ENCODE measurements at places on chromosomes 3 and 15.

GRCh38 chr3:167568634-167569033, 85.1 kb downstream of the WDR49 start:
- DNase-seq, result no peak

- peak; percentile 45 for DNase-seq
Observed at GRCh38 chr3:17640466-17640865, 102.0 kb downstream of the TBC1D5 start.

- DNase-seq, result no peak
Observed at GRCh38 chr3:108285176-108285575, 11.2 kb upstream of the HHLA2 start.

GRCh38 chr3:37150621-37151020, 23.8 kb downstream of the LRRFIP2 start:
- no peak for DNase-seq

- DNase-seq, result no peak
Observed at GRCh38 chr3:73820431-73820830, 195.7 kb upstream of the PDZRN3 start.

- no peak for DNase-seq
Observed at GRCh38 chr15:95698230-95698629, 632.3 kb upstream of the NR2F2 start.

DNA sequence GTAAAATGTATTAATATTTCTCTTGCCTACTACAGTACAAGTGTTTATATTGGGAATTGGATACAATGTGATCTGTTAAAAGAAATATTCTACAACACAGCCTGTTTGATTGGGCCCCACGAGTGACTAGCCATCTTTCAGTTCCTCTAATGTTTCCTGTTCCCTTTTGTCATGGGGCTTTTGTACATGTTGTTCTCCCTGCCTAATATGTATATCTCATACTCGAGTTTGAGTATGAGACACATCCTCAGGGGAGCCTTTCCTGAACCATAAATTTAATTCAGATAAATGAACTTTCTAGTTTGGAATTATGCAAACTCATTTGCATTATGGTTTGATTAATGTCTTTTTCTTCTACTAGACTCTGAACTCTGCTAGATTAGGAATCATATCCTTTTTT, 65.5 kb downstream of the MEF2A start:
- DNase-seq, result no peak

- no peak for DNase-seq
Observed at GRCh38 chr15:61841466-61841865, 218.8 kb downstream of the VPS13C start.

- DNase-seq, result no peak
Observed at GRCh38 chr15:57646087-57646486, 54.4 kb downstream of the MYZAP start.

DNA sequence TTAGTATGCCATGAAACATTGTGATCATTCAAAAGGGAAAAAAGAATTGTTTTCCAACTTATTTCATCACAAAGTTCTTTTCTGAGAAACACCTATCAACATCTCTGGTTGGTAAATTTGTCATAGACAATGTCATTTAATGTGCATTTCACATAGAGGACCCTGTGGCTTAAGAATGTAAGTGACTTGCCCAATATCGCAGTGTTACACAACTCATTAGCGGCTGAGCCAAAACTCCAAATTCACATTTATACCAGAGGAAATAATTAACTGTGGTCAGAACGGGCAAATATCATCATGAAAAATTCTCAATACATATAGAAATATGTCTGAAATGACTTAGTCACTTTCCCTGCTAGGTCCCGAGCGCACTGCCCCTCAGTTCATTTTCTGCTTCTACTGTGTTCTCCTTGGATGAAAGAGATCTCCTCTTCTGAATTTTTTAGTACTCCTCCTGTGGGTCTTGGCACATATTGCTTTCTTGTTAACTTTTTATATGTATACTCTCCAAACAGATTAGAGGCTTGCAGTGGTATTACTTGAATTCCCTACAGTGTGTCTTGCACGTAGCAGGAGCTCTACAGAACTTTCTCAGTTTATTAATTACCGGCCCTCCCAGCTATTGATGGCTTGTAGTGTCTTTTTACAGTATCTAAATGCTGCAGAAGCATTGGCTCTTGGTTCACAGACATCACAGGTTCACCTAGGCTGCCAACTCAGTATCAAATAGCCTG, 33.1 kb downstream of the PTX3 start:
- no peak for DNase-seq

- DNase-seq, result no peak
Observed at GRCh38 chr3:68447885-68448284, 484.5 kb downstream of the TAFA4 start.

- no peak for DNase-seq
Observed at GRCh38 chr15:77474310-77474988, 53.8 kb downstream of the HMG20A start.

DNA sequence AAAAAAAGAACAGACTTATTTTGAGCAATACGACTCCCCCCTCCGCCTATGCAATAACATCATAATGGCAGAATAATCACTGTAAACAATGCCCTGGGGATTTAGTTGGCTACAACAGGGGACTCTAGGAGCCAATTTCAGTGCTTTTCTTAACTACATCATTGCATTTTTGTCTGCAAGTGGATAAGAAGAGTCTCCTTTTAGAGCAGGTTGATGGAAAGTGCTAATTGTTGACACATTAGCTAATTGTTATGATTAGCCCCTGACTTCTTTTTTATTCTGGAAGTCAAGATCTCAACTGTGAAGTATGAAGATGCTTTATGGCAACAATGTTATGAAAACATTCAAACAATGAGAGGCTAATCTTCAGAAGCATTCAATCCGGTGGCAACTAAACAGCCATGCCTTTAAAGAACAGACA, 121.2 kb downstream of the MECOM start:
- peak; percentile 14 for DNase-seq

DNA sequence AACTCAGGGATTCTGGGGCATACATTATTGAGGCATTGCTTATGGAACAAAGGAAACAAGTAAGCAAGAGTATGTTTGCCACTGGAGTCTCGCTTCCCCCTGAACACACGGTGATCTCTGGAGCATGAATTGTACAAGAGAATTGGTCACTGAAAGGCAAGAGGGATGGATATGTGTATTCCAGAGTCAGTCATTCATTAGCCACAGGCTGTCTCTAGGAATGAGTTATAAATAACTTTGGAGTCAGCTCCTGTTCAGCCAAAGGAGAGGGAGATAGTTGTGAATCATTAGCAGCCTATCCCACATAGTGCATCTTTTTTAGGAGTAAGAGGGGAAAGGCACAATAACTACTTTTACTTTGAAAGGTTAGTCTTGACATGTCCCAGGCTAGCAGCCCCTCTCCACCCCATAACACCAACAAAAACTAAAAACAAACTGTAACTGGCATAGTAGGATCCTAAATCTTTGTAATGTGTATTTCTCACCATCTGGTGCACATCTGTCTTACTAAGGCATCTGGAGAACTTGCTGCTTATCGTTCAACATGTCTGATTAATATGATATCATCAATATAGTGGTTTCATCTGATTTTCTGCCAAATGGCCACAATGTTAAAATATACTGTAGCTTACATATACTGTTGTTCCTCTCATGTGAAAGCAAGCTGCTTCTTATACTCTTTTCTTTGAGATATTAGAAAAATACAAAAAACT, 462.2 kb downstream of the GRM7 start:
- no peak for DNase-seq

DNA sequence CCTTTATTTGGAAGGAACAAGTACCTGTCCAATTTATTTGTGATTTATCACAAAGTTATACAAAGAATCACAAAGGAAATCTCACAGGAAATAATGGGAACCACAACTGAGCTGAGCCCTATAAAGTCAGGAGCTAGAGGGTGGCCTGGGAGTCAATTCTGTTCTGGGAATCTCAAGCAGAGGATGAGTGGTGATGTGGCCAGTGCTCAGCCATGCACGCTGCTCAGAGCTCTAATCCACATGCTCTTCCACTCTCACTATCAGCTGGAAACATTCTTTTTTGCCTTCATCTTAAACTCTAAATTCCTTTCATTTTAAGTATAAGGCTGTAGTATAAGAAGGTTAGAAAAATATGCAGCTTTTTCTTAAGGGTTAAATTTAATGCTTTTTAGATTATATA, 36.6 kb downstream of the UACA start:
- DNase-seq, result peak; percentile 36

DNA sequence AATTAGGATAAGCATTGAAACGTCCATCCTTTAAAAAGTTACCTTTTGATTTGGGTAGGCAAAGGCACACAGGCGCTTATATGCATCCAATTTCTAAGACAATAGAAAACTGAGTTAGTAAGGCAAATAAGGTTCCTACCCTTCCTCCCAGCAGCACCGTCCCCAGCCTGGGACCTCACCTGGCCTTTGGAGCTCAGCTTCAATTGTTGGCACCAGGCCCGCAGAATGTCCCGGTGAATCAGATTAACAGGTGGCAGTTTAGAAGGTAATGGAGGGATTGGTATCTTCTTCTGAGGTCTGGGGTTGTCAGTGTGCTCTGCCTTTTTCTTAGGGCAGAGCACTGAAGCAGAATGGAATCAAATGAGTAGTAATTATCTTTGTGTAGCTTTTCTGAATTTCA, 5.7 kb downstream of the DPPA4 start:
- no peak for DNase-seq

GRCh38 chr3:66480666-66481065, 20.2 kb downstream of the LRIG1 start:
- peak; percentile 69 for DNase-seq

DNA sequence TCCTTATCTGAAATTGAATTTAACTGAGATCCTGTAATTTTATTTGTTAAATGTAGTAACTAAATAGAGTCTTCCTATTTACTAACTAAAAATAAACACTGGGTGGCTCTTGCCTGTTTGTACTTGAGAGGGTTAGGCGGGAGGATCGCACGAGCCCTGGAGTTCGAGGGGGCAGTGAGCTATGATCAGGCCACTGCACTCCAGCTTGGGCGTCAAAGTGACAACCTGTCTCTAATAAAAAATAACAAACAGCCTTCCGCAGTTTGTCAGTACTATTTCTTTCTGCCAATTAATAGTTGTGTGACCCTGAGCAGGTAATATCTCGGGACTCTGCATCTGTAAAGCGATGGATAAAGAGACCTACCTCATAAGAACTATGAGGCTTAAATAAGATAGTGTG, 768 bp upstream of the PDE12 start:
- no peak for DNase-seq

DNA sequence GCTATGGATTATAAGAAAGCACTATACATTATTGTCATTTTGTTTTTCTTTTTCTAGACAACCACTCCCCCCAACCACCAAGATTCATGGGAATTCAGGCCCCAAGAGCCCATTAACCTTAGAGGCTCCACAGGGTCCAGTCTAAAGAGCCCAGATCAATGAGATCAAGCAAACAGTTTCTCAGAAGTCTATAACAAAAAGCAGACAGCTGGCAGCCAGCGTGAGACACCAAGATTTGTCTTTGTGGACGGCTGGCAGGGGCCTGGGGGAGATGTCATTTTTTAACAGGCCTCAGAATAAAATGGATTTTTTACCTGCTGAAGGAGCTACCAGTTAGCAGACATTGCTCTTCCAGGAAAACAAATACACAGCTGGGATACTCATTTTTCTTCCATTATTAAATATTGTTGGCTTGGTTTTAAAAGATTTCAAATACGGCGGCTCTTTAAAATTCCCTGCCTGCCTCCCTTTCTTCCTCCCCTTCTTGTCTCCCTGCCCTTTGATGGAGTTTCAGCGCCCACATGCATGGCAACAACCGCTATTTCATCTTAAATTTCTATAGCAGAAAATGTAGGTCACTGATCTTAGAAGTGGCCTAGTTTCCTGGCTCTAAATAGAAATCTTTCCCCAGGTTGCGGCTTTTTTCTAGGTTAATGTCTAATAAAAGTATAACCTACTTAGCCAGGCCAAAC, 130.6 kb downstream of the FAM174B start:
- no peak for DNase-seq

GRCh38 chr3:133851931-133852330, 43.8 kb downstream of the RAB6B start:
- no peak for DNase-seq

DNA sequence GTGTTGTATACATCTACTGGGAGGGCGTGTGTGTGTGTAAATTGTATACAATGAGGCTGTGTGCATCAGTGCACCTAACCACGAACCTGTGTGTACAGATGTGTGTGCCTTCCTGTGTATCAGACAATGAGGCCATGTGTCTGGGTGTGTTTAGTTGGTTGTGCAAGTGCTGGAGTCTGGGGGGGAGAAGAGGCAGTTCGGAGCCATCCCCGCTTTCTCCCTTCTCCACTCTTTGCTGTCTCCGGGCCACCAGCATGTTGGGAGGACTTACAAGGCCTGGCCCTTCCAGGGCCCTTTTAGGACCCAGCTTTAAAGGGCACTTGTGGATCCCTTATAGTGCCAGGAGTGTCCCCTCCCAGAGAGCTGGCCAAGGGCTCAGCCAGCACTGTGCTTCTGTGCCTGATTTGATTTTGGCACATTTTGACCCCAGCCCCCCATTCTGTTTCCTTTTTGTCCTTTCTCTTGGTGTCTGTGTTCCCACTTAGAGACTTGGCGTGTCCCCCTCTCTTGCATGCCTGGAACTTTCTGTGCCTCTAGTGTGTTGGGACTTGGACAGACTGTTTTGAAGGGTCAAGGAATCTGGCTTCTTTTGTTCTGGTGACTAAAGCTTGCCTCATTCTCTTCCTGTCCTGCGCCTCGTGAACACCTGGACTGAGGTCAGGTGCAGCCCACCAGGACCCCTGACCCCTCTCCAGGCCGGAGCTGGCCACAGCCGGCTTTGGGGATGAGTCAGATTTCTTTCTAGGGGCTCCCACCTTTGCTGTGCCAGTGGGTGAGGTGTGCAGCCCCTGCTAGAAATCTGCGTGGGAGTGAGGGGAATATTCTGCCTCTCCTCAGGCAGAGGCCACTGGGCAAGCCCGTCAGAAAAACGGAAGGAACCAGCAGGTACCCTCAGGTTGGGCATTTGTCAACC, 1.5 kb downstream of the CTDSPL start:
- DNase-seq, result peak; percentile 33

DNA sequence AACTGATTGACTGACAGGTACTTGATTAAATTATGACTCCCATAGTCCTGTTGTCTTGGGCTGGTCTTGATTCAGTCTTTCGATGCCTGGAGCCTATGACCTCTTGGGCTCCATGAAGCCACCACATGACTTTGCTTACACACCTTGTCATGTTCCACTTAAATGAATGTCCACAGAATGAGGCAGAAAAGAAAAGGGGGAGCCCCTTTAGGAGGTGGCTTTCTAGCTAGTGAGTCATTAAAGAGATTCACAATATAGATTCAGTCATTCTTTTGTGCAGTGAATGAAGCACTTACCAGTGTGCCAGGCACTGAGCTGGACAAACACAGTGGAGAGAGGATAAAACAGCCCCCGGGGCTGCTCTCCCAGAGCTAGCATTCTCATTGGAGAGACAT, 17.1 kb downstream of the VIPR1 start:
- no peak for DNase-seq

GRCh38 chr3:85576091-85576690, 617.4 kb downstream of the CADM2 start:
- peak; percentile 81 for DNase-seq

DNA sequence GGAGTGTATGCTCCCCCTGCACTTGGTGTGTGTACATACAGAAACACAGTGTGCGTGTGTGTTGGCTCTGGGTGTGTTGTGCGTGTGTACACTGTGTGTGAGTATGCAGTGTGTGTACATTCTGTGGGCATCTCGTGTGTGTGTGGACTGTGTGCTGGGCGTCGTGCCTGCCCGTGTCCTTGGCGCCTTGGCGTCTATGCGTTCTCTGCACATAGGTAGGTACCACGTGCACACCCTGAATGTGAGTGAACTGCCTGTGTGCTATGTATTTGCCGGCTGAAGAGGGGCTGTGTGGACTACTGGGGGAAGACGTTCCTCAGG, 481 bp upstream of the ECE2 start:
- DNase-seq, result no peak

All from astrocyte of the spinal cord (primary cell).